ENCODE measurements at places on chromosomes 2 and 18.
A peak's percentile ranks its signal among the peaks of the same experiment; 100 is the strongest.

DNA sequence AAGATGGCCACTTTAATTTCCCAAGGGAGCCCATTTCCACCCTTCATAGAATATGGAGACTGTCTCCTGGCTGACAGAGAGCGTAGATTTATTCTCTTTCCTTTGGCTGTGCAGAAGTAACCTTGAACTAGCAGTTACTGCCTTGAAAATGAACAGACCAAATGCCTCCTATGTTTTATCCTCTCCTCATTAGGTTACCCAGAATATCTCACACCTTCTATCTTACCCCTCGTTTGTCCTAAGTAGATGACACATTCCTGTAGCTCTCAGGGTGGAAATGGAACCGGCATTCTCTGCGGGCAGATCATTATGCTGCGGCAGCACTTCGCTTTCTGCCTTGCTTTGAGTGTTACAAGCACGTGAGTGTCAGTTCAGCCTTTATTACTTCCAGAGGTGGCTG, 336.5 kb downstream of the DCDC2C start:
- no peak for DNase-seq

GRCh38 chr2:66696886-66697285, 262.0 kb downstream of the MEIS1 start:
- DNase-seq, result no peak

DNA sequence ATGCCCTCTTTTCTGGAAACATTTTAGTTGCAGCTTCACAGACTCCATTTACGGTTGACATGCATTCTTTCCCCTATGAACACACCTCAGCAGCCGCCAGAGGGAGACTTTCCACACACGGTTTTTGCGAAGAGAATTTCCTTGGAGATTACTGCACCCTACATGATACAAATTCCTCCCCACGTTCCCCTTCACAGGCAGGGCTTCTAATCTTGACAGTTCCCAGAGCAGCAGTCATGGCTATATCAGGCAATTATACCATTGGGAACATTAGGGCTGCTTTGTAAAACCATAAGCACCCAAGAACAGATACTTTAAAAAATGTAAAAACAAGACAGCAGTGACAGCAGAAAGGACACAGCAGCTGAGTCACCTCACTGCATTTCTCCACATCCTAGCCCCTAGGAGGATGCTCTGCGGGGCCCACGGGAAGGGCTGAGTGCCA, 253.8 kb downstream of the TGIF1 start:
- peak; percentile 25 for DNase-seq

- DNase-seq, result no peak
Observed at GRCh38 chr2:142981069-142981378, 103.6 kb downstream of the KYNU start.

DNA sequence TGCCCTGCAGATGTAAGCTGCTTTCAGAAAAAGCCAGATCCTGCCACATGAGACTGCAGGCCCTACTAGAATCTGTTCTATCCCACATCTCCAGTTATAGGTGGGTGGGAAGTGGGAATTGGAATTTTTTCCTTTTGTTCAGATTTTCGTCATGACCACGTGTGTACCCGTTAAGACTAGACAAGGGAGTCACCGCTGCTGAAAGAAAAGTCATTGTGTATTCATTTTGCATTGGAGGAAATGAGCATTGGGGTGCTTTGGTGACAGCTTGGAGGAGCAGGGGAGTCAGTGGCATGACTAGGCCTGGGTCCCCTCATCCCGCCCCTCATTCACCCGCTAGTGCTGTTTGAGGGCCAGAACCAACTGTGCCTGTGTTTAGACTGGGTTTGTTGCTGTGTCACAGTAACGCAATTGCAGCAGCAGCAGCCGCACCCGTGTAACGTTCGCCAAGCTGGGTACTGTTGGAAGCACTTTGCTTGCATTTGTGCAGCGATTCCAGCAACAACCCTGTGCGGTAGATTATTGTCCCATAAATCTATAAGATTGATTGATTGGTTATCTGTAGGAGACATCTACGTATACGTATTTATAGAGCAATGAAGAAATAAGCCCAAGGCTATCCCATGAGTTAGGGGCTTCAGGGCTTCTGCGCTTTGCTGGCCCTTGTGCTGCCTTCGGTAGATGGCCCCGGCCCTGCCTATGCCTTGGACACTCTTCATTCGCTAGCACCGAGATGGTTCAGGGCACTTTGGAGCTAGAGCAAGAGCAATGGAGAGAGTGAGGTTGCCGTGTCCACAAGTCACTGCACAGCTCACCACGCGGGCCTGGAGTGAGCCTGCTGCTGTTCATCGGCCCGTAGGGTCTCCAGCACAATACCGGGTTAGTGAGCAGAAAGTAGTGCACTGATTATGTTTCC, 194.9 kb downstream of the AGAP1 start:
- no peak for DNase-seq

GRCh38 chr2:64090264-64090663, 54.0 kb downstream of the PELI1 start:
- DNase-seq, result no peak

DNA sequence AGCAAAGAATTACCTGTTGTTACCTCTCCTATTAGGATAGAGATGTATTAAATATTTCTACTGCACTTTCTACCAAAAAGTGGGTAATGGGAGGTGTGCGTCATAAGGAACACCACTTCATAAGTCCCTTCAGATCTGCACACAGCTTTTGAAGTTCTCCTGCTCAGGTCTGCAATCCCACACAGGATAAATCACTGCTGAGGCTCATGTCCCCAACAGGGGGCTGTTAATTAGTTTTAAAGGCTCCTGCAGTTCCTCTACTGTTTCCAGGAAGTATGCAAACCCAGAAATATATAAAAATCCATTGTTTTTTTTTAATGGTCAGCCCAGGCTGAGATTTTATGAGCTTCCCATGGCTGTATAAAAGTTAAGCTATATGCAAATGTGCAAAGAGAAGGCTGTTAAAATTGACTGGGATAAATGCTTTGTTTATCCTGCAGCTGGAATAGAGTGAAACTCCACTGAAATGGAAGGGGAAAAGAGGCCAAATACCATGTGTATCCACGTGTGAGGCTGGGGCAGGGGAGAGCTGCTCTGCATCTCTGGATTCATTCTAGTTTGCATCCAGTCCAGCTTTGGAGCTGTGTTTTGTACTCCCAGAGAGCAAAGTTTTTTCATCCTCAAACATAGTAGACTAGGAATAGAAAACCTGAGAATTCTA, 903.7 kb downstream of the TDRD15 start:
- DNase-seq, result no peak

GRCh38 chr2:162300266-162300665, 18.2 kb downstream of the IFIH1 start:
- DNase-seq, result no peak

- no peak for DNase-seq
Observed at GRCh38 chr2:236107942-236108625, 60.1 kb downstream of the GBX2 start.

GRCh38 chr2:222296911-222297599, 1.7 kb downstream of the PAX3 start:
- no peak for DNase-seq

- DNase-seq, result no peak
Observed at GRCh38 chr2:121051311-121051710, 233.7 kb downstream of the TFCP2L1 start.

- DNase-seq, result no peak
Observed at GRCh38 chr18:66156946-66157687, 406.3 kb downstream of the CDH7 start.

DNA sequence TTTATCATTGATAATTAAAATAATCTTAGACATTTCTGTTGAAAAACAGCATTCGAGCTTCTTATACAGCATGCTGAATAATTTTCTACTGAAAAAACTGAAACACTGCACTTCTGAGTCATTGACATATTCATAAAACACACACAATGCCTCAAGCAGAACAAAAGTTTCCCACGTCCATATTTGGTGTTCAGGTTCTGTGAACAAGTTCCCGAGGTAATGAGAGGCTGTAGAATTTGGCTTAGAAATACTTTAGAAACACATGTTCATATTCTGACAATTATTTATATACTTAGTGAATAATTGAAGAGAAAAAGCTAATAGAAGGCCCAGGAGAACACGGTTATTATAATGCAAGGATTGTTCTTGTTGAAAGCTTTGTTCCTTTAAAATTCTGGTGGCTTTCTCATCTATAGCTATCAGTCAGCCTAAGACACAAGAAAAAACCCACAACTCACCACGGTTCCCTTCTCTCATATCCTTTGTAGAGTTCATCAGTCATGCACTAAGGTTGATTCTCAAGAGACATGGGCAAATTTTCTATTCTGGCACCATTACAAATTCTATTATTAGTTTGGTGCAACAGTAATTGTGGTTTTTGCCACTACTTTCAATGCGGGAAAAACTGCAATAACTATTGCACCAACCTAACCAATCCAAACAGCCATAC, 194.4 kb downstream of the TMX3 start:
- DNase-seq, result no peak

DNA sequence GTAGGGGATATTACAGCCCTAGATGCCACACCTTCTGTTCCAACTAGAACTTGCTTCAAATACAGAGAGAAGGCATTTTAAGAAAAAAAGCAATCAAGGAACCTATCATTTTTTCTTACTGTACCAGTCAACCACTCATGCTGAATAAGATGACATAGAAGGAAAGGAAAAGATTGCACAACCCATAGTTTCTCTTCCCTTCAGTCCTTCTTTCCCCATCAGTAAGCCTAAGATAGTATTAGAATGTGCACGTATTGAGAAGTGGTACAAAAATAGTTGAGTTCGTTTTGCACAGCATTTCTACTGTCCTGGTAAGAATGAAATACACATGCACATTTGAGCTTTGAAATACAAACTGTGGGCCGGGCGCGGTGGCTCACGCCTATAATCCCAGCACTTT, 27.0 kb upstream of the HK2 start:
- DNase-seq, result no peak

- no peak for DNase-seq
Observed at GRCh38 chr2:65663831-65664407, 231.5 kb upstream of the SPRED2 start.

- no peak for DNase-seq
Observed at GRCh38 chr18:13499803-13500202, 226.6 kb downstream of the FAM210A start.

GRCh38 chr2:80169811-80170594, 134.5 kb downstream of the LRRTM1 start:
- DNase-seq, result no peak

DNA sequence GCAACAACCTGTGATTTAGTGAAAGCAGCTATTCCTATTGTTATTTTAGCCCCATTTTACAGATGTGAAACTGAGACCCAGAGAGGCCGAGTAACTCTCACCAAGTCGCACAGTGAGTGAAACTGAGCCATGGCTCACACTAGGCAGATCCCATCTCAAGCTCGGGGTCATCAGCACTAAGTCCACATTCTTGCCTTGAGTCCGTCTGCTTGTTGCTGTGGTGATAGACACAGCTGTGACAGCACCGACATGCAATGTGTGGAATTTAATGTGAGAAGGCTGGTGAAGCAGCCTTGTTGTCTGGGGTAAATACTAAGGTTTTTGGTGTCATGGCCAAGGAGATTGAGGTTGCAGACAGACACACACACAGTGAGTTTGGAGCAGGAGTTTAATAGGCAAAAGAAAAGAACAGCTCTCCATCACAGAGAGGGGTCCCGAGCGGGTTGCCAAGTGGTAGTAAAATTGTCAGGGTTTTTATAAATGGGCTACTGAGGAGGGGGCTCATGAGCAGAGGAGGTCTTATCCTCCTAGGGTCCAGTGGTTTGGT, 40.2 kb upstream of the GMCL1 start:
- DNase-seq, result no peak

DNA sequence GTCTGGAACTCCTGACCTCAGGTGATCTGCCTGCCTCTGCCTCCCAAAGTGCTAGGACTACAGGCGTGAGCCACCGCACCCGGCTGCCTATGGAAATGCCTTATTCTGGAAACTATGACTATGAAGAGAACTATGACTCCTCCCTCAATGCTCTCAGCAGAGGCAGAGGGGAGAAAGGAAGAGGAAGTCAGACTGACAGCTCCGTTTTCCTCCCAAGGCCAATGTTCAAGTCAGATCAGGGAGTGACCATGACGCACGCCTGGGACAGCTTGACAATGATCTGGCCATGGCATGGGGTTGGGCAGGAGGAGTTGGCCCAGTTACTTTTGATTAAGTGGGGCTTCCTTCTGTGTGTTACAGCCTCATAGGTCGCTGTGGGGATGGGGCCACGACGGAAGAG, 44.3 kb upstream of the MRPL33 start:
- DNase-seq, result no peak

DNA sequence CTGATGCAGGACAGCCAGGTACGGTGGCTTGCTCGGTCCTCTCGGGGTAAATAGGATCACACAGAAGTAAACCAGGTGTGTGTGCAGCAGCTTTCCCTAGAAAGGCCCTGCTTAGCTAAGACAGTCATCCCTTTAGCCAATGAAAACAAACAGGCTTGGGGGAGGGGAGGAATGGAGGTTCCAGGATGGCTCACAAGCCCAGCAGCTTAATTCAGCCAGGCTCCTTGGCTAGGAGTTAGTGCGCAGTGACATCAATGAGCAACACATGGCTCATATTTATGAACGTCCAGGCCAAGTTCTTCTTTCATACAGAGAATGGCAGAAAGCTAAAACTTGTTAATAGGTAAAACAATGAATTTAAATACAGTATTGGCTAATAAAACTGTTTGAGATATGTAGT, 10.2 kb downstream of the IAH1 start:
- no peak for DNase-seq

- peak; percentile 48 for DNase-seq
Observed at GRCh38 chr2:33372940-33373553, 103.4 kb upstream of the RASGRP3 start.

DNA sequence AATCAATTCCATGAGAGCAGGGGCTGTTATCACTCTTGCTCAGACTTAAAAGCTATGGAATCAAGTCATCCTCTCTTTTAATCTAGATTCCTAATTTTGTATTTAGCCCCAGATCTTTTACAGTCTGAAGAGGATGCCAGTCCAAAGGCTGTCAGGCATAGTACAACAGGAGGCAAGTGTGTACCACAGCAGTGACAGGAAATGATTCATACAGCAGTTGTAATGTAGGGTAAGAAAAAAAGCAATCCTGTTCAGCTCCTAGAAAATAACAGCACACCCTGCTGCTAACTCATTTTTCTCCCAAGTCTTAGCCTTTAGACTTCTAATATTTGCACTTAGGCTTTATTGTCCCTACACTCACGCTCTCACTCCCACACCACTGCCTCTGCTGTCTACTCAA, 127.8 kb upstream of the SYT4 start:
- no peak for DNase-seq

GRCh38 chr2:60437080-60437696, 116.3 kb downstream of the BCL11A start:
- no peak for DNase-seq
